Suprapubic skin (tissue), 4 donors: ENCODE measurements at places on chromosomes 5 and 9. TPM values are rescaled to one million over a fixed set of nuclear protein-coding genes. Genes with fewer than 3 reads are reported as not detected.

- no peak for DNase-seq
Measured at GRCh38 chr5:40945111-40945510, 35.8 kb downstream of the C7 start.

DNA sequence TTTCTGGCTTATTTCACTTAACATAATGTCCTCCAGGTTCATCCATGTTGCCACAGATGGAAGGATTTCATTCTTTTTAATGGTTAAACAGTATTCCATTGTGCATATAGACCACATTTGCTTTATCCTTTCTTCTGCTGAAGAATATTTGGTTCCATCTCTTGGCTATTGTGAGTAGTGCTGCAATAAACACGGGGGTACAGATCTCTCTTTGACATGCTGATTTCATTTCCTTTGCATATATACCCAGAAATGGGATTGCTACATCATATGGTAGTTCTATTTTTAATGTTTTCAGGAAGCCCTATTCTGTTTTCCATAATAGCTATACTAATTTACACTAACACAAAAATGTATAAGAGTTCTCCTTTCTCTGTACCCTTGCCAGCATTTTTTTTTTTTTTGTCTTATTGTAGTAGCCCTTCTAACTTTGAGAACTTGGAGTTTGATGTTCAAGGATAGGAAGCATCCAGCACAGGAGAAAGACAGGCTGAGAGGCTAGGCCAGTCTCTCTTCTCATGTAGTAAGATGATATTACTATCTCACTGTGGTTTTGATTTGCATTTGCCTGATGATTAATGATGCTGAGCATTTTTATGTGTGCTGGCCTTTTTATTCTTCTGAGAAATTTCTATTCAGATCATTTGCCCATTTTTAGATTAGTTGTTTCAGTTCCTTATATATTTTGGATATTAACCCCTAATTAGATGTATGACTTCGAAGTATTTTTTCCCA is 592.2 kb upstream of the ZNF608 start:
- no peak for DNase-seq

GRCh38 chr9:2390028-2390427 is 231.6 kb upstream of the VLDLR start:
- no peak for DNase-seq

DNA sequence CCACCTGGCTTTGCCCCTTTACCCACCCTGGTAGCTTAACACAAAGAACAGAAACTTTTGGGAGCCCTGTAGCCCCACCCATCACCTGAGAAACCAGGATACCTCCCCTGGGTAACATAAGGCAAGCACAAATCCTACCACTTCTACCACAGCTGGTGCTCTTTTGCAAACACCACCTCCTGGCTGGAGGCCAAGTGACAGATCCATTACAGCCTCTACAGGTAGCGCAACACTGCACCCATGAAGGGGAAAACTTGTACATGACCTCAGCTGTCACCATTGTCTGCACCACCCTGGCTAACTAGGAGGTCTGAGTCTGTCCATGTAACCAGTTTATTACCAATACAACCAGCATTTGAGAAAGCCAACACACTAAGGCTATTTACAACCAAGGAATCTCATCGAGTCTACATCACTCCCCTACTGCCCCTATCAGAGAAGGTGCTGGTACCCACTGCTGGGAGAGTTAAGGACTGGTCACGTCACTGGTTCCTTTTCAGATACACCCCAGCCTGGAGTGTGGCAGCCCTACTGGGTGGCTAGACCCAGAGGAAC is 128.6 kb downstream of the PJA2 start:
- no peak for DNase-seq

GRCh38 chr9:126318858-126319257 is 7.8 kb upstream of the MVB12B start:
- DNase-seq = no peak

- no peak for DNase-seq
Measured at GRCh38 chr9:14275331-14275730, 38.6 kb downstream of the NFIB start.

GRCh38 chr5:67659288-67659687 is 462.7 kb upstream of the CD180 start:
- no peak for DNase-seq

DNA sequence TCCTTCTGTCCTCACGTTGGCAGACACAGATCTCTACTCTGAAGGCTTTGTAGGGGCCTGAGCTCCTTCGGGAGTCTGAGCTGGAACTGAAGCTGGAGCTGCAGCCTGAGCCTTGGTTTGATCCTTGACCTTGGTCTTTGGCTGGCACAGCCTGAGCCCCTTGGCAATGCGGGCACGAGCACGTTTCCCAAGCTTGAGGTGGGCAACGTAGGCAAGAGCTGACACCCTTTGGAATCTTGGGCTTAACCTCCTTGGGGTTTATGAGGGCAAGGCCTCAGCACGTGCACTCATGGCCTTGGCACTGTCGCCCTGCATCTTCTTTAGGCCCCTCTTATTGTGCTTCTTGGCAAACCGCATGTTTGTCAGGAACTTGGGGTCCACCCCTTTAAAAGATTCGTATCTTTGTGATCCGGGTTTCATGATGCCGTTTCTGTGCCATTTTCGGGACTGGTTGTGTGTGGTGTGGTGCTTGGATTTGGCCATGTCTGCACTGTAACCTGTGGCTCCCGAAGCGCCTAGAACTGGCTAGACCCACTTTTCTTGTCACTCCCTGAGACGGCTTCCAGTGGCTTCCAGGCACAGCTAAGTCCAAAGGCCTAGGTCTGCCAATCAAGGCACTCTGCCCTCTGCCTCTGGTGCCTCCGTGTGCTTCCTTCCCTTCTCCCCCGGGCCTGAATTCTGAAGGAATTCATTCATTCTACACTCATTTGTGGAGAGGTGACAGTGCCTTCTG is 1.4 kb downstream of the SUSD1 start:
- no peak for DNase-seq

DNA sequence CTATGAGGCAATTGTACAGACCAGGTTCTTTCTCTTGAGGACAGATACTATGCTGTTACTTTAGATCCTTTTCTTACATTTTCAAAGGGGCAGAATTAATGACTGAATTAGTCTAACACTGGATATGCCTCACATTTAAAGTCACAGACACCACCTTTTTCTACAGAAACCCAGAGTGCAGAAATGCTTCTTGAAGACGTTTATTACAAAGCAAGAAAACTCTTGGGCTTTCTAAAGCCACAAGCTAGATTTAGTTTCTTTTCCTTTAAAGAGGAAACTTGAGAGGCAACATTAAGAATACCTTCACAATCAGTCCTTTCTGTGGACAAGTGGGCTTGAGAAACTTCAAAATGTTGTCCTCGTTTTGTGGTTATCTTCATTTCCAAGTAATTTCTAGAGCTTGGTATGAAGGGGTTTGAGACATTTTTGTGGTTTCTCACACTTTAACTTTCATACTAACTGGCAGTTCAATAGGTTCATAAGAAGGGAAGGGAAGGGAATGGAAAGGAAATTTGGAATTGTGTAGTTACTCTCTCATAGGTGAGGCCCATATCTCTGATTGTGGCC is 527.4 kb downstream of the RASEF start:
- DNase-seq = no peak

- no peak for DNase-seq
Measured at GRCh38 chr9:125341566-125341965, 79.9 kb downstream of the GAPVD1 start.

- no peak for DNase-seq
Measured at GRCh38 chr5:143006501-143006900, 236.3 kb downstream of the ARHGAP26 start.

- DNase-seq = no peak
Measured at GRCh38 chr5:59587489-59588337, 305.8 kb downstream of the PDE4D start.

- no peak for DNase-seq
Measured at GRCh38 chr5:174491761-174492350, 232.5 kb upstream of the MSX2 start.

DNA sequence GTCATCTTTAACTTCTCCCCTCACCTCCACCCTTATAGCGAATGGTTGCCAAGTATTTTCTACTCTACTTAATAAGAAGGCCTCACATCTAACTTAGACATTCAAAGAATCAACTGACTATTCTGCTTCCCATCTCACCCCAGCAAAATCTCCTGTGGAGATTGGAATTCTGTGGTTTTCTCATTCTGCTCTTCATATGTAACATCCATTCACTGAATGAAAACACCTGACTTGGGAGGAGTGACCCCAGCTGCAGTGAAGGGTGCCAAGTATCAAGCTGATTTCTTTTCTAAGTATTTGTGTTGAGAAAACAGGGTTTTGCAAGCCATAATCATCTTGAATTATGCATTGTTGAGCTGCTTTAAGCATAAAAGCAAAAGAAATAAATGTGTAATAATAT is 42.5 kb upstream of the TAF1L start:
- DNase-seq = no peak

DNA sequence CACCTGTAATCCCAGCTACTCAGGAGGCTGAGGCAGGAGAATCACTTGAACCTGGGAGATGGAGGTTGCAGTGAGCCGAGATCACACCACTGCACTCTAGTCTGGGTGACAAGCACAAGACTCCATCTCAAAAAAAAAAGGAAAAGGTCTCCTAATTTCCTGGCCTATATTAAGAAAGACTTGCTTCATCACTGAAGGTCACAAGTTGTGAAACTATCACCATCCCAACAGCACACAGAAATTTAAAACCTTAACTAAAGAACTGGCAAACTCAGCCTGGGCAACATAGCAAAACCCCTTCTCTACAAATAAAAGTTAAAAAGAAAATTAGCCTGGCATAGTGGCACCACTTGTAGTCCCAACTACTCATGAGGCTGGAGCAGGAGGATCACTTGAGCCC is 17.2 kb downstream of the FRMD3 start:
- DNase-seq = no peak

- no peak for DNase-seq
Measured at GRCh38 chr9:106846857-106847256, 16.1 kb upstream of the ZNF462 start.

GRCh38 chr5:123907349-123907748 is 395.4 kb downstream of the CSNK1G3 start:
- DNase-seq = no peak

DNA sequence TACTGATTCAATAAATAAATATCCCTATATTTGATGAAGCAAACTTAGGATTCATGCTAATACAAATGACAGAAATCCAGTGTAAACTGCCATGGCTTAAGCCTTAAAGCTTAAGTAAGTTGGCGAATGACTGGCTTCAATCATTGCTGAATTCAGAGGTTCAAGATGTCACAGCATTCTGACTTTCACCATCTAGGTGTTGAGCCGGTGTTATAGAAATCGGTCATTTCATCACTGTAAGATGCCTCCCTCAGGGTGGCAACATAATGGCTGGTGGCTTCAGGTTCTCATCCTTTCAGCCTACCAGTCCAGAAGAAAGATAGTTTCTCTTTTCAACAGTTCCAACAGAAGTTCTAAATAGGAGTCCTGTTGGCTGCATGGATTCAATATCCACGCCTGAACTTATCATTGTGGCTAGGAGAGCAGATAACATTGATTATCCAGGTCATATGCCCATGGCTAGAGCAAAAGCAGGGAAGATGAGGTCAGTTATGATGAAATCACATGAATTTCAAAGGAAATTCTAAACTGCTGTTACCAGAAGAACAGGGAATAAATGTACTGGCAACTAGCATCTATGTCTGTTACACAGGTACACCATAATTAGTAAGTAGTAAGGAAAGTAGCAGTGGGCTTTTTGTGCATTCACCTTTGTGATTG is 364.3 kb downstream of the ARRDC3 start:
- DNase-seq = no peak

DNA sequence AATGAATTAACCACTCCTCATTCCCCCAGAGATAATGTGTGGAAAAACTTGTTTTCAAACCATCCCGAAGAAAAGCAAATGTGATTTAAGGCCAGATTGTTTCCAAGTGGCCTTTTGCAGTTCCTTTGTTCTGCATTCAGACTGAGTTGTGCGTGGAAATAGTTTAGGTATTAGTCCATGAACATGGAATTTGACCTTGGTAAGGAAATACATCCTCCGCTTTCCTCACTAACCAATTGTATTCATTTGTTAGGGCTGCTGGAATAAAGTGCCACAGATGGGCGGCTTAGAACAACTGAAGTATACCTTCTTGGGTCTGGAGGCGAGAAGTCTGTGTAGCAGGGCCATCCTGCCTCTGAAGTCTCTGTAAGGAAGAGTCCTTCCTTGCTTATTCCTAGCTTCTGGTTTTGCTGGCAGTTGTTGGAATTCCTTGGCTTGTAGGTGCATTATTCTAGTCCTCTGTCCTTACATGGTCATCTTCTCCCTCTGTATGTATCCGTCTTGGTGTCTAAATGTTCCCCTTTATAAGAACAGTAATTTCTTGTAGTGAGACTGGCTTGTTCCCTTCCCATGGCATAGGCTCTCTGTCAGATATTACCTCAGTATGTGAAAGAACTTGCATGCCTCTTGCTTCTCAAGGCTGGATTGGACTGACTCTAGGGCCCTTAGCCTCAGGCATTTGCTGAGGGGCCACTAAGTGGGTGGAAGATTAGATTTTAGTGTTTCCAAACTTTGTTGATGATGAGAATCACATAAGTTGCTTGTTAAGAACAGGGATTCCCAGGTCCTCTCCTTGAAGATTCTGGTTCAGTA is 53.9 kb downstream of the RAI14 start:
- DNase-seq = no peak

GRCh38 chr5:131423056-131423455 is 159.2 kb downstream of the CDC42SE2 start:
- DNase-seq = no peak

DNA sequence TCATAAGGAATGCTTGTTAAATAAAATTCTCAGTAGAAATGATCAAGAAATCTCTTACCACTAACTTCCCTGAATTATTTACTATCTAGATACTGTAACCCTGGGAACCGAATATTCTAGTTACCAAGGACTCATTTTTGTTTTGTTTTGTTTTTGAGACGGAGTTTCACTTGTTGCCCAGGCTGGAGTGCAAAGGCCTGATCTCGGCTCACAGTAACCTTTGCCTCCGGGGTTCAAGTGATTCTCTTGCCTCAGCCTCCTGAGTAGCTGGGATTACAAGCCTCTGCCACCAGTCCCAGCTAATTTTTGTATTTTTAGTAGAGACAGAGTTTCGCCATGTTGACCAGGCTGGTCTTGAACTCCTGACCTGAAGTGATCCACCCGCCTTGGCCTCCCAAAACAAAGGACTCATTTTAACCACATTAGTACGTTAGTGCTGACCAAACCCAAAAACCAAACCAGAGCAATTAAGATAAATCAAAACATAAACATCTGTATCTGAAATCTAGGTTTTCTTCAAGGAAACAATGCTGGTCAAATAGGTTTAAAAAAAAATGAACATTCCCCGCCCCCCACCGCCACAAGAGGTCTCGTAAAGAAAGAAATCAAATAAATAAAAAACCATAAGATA is 3.7 kb downstream of the TXN start:
- no peak for DNase-seq

GRCh38 chr9:29659014-29659413 is 2085.7 kb upstream of the C9orf72 start:
- no peak for DNase-seq

- DNase-seq = no peak
Measured at GRCh38 chr9:128206916-128207910, 4.0 kb downstream of the DNM1 start.

GRCh38 chr5:32277798-32278197 is 34.9 kb downstream of the MTMR12 start:
- no peak for DNase-seq

Gene ENTREP1
- 18.2 TPM for total RNA-seq

Gene PTGDS
- total RNA-seq = 20.1 TPM

Gene CIZ1
- 119 TPM for total RNA-seq

Gene PCDHB5
- 3.1 TPM for total RNA-seq

Gene CNTLN
- total RNA-seq = 3.1 TPM

Gene INSYN2B
- total RNA-seq = 0.68 TPM

Gene QRFP
- total RNA-seq = not detected

Gene MRRF
- 41.3 TPM for total RNA-seq

Gene OR1L1
- not detected for total RNA-seq

Gene SKP2
- total RNA-seq = 11.6 TPM

Gene SLC36A2
- not detected for total RNA-seq

Gene WNT8A
- not detected for total RNA-seq

Gene HMGCS1
- total RNA-seq = 93.8 TPM

Gene SYK
- total RNA-seq = 31.6 TPM

Gene PLCXD3
- 0.18 TPM for total RNA-seq
